ENCODE measurements at places on chromosomes 1 and 21.

DNA sequence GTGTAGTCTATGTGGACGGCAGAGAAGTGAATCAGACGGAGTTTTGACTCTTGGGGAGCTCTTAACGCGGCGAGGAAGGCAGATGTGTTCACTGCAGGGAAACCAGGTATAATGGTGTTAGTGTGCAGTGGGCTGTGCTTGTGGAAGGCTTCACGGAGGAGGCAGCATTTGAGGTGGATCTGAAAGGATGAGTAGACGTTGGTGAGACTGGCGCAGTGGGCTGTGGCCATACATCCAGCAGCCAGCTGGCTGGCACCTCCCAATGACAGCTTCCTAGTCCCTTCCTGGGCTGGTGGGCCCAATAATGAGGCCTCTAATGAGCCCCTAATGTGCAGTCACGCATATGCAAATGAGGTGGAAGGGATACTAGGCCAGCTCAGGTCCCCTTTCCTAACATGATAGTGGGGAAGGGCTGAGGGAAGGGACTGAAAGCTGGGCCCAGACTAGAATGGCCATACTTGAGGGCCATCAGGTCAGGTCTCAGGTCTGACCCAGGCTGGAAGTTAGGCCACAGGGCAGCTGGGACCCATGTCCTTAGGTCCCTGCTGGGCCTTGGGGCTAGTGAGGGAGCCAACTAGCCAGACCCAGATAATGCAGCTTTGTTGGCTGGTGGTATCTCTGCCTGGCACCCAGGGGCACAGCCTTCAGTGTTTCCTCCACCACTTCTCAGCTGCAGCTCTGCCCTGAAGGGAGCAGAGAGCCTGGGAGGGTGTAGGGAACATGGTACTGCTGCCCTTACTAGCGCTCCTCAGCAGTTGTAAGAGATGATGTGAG lies 3.8 kb downstream of the MAP7D1 start:
- no peak for DNase-seq

GRCh38 chr1:113531321-113531720 lies 141.0 kb downstream of the MAGI3 start:
- no peak for DNase-seq

DNA sequence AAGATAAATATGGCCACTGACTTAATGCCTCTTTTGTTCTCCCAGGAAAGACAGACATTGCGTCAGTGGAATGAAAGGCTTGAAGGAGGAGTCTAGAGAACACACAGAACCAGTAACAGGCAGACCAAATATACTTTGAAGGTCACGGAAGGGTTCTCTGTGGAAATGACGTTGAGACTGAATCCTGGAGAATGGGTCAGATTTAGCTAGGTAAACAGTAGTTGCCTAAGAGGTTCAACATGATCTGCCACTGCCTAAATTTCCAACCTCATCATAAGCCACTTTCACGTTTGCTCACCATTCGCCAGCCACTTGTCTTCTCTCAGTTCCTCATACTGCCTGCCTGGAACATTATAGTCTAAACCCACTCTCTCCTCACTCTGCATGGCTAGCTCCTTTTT lies 20.5 kb downstream of the PLA2G4A start:
- no peak for DNase-seq

- no peak for DNase-seq
Measured at GRCh38 chr1:11078631-11079030, 18.8 kb upstream of the SRM start.

DNA sequence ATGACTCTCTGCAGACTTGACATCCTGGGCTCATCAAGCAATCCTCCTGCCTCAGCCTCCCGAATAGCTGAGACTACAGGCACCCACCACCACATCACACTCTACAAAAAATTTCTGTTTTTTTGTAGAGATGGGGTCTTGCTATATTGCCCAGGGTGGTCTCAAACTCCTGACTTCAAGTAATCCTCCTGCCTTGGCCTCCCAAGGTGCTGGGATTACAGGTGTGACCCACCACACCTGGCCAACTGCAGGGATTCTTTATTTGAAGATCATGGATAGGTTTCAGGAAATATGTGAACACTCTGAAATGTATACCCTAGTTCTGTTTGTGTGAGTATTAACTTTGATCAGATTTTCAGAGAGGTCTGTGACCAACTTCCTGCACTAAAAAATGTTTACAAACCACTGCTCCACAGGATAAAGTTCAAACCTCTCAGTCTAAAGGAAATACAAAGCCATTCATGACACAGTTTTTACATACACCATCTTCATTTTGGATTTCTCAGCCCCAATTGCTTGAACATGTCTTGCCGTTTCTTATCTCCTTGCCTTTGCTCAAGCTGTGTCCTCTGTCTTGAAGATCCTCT lies 252.3 kb upstream of the FGGY start:
- DNase-seq: no peak

- DNase-seq: peak; percentile 37
Measured at GRCh38 chr1:172745014-172745413, 86.1 kb downstream of the FASLG start.

DNA sequence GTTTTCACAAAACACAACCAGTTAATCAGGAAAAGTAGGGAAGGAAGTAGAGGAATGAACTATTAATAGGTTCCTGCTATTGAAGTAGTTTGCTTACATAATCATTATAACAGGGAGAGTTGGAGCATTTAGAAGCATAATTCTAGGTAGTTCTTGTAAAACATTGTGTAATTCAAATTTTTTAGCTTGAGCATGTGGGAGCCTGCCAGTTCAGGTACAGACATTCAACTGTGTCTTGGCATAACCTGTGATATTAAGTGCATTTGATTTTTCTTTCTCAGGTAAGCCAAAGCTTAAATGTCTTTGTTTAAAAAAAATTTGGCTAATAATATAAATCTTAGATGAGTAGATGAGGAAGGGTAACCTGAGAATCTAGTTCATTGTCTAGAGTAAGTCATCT lies 3.4 kb downstream of the YTHDF2 start:
- DNase-seq: no peak

- DNase-seq: no peak
Measured at GRCh38 chr21:36103434-36103833, 31.4 kb upstream of the CBR3 start.

DNA sequence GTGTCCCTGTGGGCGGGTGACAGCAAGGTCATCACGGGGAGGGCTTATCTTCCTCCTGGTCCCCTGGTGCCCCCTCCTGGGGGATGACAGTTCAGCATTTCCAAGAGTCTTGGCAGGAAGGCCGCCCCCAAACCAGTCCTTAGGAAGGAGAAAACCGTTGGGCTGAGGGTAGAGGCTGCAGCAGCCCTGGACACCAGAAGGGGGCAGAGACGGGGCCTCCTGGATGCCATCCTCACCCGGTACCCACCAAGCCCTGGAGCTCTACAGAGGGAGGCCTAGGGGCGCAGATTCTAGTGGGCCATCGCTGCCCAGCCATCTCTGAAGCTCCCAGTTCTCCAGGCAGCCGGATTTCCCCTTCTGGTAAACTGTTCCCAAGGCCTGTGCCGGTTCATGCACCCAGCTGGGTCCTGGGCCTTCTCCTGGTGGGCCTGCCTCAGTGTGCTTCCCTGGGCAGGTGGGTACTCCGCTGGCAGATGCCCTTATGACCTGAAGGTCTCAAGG lies 14.8 kb upstream of the ZNF669 start:
- no peak for DNase-seq

DNA sequence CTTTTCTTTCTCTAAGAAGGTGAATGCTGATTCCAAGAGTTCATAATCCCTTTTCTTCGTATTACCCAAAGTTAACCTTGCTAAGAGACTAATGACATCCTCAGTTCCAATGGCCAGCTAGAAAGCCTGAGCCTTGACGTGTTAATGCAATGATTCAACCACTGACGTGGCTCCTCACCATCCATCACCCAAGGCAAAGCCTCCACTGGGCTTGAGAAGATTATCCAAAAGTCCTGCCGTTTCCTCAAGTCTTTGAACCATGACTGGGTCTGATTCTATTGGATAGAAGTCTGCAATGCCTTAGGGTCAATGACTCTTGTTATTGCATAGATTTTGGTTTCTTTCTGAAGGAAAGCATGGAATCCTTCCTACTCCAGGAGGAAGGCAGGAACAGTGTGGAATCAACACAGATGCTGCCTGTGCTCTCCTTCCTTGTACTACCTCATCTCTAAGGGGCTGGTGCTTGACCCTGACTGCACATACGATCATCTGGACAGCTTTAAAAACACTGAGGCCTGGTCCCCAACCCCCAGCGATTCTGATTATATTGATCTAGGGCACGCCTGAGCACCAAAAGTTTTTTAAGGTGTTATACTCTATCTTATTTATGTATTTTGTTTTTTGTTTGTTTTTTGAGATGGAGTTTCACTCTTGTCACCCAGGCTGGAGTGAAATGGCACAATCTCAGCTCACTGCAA lies 69.3 kb upstream of the ANGPTL1 start:
- DNase-seq: no peak

All from stimulated activated CD4-positive, alpha-beta T cell treated with anti-CD3 and anti-CD28 coated beads, Interleukin-1b, Interleukin-23, amount 100 ng/mL, for 4 hours (primary cell).